Activated CD4-positive, alpha-beta T cell treated with anti-CD3 and anti-CD28 coated beads for 1 hour (primary cell): ENCODE measurements at places on chromosomes 2 and 18.

DNA sequence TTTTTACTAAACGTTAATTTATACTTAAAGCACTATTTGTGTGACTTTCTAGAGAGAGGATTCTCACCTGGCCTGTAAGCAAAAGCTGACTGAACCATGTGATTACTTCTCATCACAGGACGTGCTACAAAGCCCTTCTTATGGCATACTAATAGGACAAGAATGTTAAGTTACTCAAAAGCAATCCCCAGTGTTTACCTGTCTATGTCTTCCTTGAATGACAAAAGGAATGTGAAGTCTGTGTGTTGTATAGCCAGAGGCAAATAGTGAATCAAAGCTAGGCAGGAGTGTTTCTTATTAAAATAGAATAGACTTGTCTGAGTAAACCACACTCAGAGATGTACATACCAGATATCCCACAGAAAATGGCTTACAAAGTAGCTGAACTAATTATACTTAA is 1465.5 kb downstream of the SUCLG1 start:
- DNase-seq: no peak

DNA sequence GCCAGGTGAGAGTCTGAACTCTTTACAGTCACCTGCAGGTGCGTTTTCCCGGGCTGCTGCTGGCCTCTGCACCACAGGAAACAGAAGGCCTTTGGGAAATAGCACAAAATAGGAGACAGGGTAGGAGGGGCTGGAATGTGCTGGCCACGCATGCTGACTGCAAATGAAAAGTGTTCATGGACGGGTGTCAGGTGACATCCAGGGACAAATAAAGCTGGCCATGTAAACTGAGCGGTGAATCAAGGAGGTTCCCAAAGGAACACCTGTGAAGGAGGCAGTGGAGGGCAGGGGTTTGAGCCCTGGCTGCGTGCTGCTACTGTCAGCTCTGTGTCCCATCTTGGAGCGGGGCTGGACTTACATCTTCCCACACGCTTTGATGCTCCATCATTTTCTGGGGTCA is 42.4 kb upstream of the GBX2 start:
- DNase-seq: no peak

DNA sequence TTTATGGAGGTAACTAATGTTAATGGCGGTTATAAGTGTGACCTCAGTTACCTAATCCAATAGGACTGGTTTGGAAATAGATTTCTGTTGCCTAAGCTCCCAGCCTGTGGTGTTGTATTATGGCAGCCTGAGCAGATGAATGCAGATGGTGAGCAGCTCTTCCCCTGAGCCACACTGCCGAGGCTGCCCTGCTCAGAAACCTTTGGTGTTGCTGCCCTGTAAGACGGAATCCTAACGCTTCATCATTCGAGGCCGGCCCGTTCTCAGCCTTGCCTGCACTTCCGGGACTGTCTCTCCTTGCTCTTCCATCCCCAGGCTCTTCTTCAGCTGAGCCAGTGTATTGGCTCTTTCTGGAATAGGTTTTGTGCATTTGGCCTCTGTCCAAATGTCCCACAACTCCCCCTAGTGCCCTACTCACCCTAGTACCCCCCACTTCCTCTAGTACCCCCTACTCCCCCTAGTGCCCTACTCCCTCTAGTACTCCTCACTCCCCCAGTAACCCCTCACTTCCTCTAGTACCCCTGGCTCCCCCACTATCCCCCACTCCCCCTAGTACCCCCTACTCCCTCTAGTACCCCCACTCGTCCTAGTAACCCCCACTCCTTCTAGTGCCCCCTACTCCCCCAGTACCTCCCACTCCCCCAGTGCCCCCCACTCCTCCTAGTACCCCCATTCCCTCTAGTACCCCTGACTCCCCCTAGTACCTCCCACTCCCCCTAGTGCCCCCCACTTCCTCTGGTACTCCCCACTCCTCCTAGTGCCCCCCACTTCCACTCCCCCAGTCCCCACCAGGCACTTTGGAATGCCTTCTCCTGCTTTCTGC is 106.0 kb upstream of the TAF1B start:
- no peak for DNase-seq

- DNase-seq: no peak
Observed at GRCh38 chr18:43022874-43023273, 92.6 kb downstream of the RIT2 start.

DNA sequence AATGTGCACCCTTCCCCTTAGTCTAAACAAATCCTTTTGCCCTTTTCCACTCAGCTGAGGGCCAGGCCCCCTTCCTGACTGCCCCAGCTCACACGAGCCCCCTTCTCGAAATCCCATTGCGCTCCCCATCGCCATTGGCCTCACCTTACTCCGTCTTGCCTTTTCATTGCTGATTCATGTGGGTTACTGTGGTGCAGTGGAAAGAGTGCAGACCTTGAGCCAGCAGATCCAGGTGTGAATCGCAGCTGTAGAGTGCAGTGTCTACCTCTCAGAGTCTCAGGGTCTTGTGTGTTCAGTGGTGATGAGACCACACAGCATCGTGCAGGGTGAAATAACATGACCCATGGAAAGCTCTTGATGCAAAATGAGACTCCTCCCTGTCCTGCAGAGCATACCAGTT is 132.4 kb upstream of the APCDD1 start:
- no peak for DNase-seq

- no peak for DNase-seq
Observed at GRCh38 chr2:55720417-55720816, 26.8 kb upstream of the PNPT1 start.

DNA sequence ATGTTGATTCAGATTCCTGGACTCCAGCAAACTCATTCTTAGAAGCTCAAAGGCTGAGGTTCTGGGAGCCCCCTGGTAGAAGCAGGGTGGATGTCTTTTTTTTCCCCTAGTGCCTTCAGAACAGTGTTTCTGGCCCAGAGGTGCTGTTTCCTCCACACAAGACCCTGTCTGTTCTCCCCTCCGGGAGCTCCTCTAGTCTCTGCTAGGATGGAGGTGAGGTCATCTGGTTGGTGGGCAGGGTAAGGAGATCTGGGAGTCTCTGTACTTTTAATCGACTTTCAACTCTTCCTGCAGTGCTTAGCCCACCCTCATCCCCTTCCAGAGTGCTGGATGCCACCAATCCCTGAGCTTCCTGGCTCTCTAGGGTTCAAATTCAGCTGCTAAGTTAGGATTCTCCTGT is 192.0 kb downstream of the SH3BP4 start:
- no peak for DNase-seq

DNA sequence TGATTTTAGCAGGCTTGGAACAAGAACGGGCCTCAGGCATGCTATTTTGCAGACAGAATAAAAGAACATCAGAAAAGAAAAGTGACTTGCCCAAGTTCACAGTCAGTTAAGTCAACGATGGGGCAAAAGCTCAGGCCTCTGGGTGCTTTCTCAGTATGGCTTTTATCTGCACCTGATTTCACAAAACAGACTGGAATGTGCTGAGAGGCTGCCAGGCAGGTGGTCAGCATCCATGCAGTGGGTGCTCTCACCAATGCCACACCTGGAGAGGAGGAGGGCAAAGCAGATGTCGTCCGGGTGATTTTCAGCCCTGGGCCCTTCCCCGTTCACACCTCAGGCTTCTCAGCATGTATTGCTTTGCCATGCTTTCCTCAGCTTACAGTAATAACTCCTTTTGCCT is 854.6 kb downstream of the RNF144A start:
- DNase-seq: no peak

- DNase-seq: no peak
Observed at GRCh38 chr18:78528411-78529258, 451.0 kb upstream of the SALL3 start.

- DNase-seq: no peak
Observed at GRCh38 chr2:5913711-5914395, 221.7 kb downstream of the SOX11 start.

- no peak for DNase-seq
Observed at GRCh38 chr18:13745696-13746095, 19.2 kb downstream of the RNMT start.

GRCh38 chr18:36481201-36481657 is 183.7 kb downstream of the FHOD3 start:
- DNase-seq: no peak

- DNase-seq: no peak
Observed at GRCh38 chr2:202104286-202104870, 31.3 kb downstream of the KIAA2012 start.

- no peak for DNase-seq
Observed at GRCh38 chr2:201969241-201969937, 64.3 kb upstream of the FZD7 start.

GRCh38 chr18:59881728-59882656 is 17.8 kb upstream of the PMAIP1 start:
- no peak for DNase-seq

DNA sequence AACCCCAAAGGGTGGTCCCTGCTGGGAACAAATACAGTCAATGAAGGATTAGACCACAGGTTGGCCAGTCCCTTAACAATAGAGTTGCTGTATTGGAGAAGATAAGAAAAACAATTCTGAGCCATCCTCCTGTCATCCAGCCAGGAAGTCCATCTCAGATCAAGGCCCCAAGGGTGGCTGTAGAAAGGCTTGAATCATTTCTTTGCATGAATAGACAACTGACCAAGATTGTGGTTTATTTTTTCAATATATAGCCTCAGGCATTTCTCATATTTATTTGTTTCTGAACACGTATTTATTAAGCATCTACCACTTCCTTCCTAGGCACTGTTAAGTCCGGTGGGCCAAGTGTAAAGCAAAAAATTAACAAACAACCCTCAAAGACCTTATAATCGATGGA is 274.4 kb upstream of the SLC14A2 start:
- no peak for DNase-seq

- DNase-seq: no peak
Observed at GRCh38 chr2:135490376-135490775, 40.6 kb downstream of the ZRANB3 start.

DNA sequence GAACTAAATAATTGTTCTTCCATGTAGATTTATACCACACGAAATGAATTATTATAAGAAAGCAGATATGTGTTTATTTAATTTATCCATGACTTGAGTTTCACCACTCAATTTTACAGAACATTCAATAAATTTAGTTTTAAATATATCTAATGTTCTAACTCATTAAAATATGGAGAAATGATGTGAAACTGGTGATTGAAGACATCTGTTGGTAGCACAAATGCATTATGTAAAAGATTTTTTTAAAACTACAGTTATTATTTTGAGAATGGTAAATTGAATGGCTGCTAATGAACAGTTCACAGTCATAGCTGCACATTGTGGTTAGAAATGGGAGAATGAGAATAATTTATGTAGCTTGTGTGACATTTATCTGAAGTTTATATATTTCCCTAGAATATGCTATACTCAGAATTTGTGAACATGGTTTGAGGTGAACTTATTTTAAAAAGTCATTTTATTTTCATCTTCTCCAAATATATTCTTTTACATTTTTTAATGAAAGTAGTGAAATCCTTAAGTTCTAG is 203.5 kb downstream of the DPP4 start:
- no peak for DNase-seq

DNA sequence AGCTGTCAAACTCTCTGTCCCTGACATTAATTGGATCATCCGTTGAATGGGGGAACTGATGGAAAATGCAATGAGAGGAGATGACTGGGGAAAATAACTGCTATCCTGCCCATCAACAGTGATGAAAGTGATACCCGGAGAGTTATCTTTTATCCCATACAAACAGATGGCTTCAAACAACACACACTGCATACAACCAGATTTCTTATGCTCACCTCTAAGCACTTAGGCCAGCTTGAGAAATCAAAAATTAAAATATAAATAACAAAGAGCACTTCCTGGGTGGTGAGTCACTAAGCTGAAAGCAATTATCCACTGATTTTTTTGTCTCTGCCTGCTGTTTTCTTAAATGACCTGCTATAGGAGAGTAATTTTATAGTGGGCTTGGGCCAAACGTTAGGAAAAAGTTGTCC is 237.6 kb upstream of the RGPD4 start:
- DNase-seq: no peak

DNA sequence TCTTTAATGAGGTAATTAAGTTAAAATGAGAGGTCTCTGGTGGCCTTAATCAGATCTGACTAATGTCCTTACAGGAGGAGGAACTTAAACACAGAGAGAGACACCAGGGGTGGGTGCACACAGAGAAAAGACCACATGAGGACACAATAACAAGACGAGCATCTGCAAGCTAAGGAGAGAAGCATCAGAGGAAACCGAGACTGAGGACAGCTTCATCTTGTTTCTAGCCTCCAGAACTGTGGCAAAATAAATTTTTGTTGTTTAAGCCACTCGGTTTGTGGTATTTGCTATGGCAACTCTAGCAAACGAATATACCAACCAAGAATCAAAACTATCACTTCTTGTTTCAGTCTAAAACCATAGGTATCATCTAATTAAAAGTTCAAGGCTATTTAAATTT is 400.1 kb downstream of the PID1 start:
- no peak for DNase-seq

DNA sequence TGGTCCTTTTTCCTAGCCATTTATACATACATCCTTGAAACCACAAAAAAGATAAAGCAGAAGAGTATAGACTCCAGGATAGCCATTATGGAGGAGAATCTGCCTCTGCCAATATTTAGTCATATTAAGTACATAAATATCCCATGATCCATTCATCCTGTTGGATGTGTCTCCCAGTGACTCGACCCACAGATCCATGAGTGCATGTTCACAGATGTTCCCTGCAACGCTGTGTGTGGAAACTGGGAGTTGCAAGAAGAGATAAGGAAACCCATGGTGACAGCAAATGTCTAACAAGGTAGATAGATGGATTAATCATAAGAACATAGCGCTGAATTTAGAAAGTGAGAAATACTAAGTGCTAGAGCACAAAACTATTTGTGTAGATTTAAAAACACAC is 34.5 kb downstream of the STK39 start:
- no peak for DNase-seq

DNA sequence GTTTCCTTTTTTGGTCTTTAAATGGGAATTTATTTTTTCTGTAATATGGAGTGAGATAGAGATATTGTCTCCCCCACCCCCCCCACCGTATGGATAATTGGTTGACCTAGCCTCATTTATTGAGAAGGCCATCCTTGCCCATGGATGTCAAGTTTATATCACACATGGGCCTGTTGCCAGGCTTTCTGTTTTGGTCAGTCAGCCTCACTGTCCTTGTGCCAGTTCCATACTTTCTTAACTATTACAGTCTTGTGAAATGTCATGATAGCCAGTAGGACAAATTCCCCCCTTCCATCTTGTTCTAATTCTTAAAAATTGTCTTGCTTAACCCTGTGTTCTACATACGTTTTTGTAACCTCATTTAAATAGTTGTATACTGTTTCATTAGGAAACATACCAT is 12.5 kb downstream of the BABAM2 start:
- DNase-seq: no peak

- peak; percentile 49 for DNase-seq
Observed at GRCh38 chr2:26346454-26347053, at the start of gene ADGRF3. Gene ADGRF3 (minus strand): TSS chr2:26346789. CDS start chr2:26346234, 555 bp downstream.

GRCh38 chr2:200258081-200258480 is 48.4 kb upstream of the SPATS2L start:
- no peak for DNase-seq

- peak; percentile 38 for DNase-seq
Observed at GRCh38 chr2:227460070-227460485, 11.9 kb upstream of the AGFG1 start.

DNA sequence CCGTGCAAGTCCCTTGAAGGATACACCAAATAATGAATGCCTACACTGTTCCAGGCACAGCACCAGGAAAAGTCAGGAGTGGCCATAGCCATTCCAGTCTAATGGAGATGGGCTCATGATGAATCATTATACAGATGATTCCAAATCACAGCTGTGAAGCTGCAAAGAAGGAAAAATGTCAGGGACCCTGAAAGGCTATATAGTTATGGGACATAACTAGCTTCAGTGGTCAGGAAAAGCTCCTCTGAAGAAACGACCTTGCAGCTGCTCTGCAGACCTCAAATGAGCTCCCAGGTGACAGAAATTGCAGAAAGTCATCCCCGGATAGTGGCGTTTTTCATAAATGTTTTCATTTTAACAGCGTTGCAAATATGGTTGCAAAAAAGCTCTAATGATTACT is 200.8 kb downstream of the PTGR3 start:
- no peak for DNase-seq

GRCh38 chr2:237467447-237468179 is 19.4 kb upstream of the MLPH start:
- no peak for DNase-seq
